Left ventricle myocardium superior (tissue), 1 donor: ENCODE measurements at places on chromosomes 1 and 21. TPM values are rescaled to one million over a fixed set of nuclear protein-coding genes. Genes with fewer than 3 reads are reported as not detected.

GRCh38 chr1:13759072-13759471 lies 59.1 kb downstream of the PRDM2 start:
- no peak for DNase-seq

GRCh38 chr1:192601143-192601542 lies 25.6 kb downstream of the RGS1 start:
- DNase-seq: no peak

DNA sequence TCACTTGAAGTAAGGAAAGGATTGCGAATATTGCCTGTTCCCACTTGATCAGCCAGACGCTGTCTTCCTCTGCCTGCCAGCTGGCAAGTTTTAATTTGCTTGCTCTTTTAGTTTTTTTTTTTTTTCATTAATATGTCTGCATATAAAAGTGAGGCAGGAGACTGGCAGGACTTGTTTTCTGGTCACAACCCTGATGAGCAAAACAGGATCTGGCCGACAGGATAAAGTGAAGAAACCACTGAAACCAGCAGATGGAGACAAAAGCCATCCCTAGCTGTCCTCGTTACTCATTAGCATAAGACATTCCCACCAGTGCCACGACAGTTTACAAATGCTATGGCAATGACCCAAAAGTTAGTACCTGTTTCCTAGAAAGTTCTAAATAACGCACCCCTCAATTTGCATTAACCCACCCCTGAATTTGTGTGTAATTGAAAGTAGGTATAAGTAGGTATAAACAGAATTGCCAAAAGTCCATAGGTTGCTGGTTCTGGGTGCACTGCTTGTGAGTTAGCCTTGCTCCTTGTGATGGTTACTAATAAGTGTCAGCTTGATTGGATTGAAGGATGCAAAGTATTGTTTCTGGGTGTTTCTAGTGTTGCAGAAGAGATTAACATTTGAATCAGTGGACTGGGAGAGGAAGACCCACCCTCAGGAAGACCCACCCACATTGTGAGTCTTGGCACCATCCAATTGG lies 60.8 kb downstream of the ZNF684 start:
- no peak for DNase-seq

- DNase-seq: no peak
These were observed 16.1 kb downstream of the CCDC18 start for GRCh38 chr1:93196591-93196990.

- DNase-seq: no peak
These were observed 15.5 kb upstream of the PPP1R15B start for GRCh38 chr1:204426971-204427701.

- no peak for DNase-seq
These were observed 633.7 kb downstream of the LRRIQ3 start for GRCh38 chr1:73564294-73564693.

- DNase-seq: no peak
These were observed 2.8 kb downstream of the ELAVL4 start for GRCh38 chr1:50111503-50111902.

DNA sequence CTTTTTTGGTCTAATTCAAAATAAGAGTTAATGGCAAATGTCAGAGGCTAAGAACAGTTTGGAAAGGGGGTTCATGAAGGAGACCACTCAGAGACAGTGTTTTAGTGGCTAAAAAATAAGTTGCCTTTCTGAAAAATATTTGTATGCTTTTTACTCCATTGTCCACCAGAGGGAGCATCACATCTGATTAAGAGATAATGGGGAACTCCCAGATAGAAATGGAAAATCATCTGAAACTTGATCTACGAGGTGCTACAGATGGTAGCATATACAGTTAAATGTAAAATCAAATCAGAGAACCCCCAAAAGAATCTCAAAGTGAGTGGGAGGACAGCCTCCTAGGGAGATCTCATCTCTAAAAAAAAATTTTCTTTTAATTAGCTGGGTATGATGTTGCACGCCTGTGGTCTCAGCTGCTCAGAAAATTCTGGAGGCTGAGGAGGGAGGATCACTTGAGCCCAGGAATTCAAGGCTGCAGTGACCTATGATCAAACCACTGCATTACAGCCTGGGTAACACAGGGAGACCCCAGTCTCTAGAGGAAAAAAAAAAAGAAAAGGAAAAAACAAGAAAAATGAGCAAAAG lies 9.7 kb downstream of the SMYD3 start:
- DNase-seq: no peak

The KISS1 gene
- not detected for total RNA-seq

The KRTAP10-12 gene
- not detected for total RNA-seq

The RPTN gene
- total RNA-seq: not detected
